8988T (cell line): ENCODE measurements at places on chromosomes 2 and 18.

DNA sequence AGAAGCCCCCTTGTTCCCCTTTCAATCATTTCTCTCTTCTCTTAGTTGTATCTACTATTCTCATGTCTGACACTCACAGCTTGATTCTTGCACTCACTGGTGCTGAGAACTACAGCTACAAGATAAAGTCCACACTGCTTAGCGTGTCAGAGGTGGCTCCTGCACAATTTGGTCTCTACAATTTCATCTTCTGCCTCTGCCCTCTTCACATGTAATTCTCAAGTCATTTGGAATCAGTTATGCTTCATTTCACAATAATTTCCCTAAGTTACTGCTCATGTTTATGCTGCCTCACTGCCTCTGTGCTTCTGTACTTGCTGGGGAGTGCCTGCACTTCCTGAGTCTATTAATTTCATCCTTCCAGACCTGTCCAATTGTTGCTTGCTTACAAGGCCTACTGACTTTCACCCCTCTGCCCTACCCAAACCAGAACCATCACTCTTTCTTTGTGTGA, 11.6 kb upstream of the NAB1 start:
- no peak for DNase-seq

DNA sequence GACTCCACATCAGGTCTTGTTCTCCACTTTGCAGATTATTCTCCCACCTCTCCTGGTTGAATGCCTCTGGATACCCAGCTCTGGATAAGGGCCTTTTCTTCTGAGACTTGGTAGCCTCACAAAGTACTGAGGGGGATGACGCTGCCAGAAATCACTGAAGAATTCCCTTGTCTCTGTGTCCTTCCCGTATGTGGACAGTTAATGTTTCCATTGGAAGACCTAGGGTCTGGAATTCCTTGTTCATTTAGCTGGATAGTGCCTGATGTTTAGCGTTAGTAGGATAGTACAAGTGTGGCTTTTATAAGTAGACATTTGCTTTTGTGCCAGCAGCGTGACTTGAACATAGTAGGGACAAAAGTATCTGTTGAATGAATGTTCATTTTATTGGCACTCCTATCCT, 76.9 kb downstream of the CLHC1 start:
- DNase-seq, result no peak

DNA sequence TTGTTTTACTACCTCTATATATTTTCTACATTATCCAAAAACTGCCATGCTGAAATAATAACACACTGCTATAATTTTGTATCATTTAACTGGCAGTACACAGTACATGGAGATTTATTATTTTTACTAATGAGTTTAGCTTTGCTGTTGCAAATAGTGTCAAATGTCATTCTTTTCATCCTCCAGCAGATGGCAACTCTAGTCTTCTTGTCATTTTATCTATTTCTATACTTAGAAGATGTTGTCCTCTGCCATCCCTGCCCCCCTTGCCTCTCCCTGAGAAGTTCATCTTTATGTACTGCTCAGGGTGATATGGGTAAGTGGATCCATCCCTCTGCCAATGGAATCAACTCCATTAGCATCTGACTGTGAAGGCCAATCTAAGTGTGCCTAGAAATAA, 21.7 kb upstream of the LRRTM1 start:
- no peak for DNase-seq

- no peak for DNase-seq
These were observed 95.5 kb upstream of the SNTG2 start for GRCh38 chr2:855177-855576.

DNA sequence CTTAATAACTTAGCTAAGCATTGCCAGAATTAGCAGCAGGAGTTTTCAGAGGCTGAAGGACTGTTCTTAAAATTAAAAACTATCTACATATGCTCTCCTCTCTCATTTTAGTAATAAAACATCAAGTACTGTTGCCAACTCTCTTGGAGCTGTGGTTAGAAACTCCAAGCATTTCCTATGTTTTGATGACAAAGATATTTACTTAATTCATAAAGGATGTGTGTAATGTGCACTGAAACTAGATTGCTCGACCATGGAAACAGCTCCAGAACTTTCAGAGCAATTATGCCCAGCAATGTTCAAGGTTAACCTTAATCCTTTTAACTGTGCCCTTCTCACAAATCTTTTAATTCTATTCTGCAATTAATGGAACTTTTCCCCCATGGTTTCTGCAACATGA, 8.4 kb downstream of the GRP start:
- DNase-seq, result no peak

GRCh38 chr2:9142551-9143263, 63.9 kb upstream of the ASAP2 start:
- DNase-seq, result peak; percentile 89

DNA sequence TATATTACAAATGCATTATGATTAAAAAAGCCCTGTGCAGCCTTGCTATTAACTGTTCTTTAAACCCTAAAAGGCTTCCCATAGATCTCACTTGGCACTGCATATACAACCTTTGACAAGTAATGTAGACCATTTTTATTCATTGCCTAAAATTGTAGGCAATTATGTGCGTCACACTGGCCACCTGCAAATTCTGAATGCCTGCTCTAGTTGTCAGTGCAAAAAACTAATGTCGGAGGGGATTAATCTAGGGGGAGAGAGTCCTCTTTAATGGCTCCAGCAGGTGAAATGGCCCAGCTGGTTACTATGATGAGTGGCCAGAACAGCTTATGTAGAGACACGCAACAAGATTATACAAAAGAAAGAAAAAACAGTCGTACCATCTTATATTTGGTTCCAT, 123.2 kb downstream of the OLA1 start:
- no peak for DNase-seq

DNA sequence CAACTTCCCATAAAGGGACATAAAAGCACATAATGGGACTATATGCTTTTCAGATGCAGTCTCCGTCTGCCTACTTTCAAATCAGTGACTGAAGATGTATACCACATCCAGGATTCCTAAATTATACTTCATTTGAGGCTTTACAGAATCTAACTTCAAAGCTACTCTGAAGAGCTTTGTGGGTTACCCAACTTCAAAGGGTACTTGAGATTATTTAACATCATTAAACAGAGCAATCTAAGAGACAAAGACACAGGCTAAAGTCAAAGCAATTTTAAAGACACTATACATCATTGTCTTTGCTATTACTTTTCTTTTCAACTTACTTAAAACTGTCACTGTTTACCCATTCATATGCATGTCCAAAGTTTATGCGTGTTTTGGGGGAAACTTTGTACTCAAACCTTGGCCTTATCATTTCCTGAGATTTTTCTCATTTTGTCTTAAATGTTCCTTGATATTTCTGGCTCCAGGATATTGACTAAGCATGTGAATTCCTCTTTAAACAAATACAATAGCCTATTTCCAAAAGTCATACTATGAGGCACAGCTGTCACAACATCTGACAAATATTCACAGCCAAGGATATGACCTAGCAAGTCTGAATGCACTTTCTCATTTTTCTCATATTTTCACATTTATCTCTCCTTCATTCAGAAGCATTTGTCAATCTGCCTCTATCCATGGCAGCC, 1985.1 kb upstream of the PIK3C3 start:
- no peak for DNase-seq

- DNase-seq, result no peak
These were observed 20.8 kb downstream of the BAZ2B start for GRCh38 chr2:159595410-159596046.

GRCh38 chr18:79241755-79242154, 154.0 kb upstream of the NFATC1 start:
- DNase-seq, result no peak

DNA sequence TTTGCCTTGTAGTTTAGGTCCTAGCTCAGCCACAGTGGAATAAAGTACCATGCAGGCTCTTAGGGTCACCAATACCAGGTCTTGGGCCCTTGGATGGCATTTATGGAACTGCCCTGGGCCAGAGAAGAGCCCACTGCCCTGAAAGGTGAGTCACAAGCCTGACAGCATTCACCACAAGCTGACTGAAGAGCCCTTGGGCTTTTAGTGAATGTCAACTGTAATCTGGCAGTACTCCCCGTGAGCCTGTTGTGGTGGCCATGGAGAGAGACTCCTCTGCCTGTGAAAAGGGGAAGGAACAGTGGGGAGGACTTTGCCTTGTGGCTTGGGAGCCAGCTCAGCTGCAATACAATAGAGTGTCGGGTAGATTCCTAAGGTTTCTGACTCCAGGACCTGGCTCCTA, 1389.7 kb downstream of the DSC3 start:
- DNase-seq, result no peak

- DNase-seq, result no peak
These were observed 3.2 kb downstream of the TSHZ1 start for GRCh38 chr18:75213611-75214331.

DNA sequence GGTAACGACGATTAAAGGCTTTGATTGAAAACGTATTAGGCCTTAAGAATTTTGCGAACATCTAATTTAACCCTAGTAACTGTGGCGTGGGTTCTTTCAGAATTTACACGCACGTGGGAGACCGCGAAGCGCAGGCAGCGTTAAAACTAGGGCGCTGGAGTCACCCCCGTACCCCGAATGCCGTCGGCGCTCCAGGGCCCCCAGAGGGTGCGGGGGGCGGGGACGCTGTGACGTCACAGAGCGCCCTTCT, 673 bp upstream of the SMCHD1 start:
- DNase-seq, result peak; percentile 42

- DNase-seq, result no peak
These were observed 129.7 kb downstream of the CCDC85A start for GRCh38 chr2:56313500-56313921.

- DNase-seq, result no peak
These were observed 919 bp upstream of the SCN2A start for GRCh38 chr2:165238295-165238694.

DNA sequence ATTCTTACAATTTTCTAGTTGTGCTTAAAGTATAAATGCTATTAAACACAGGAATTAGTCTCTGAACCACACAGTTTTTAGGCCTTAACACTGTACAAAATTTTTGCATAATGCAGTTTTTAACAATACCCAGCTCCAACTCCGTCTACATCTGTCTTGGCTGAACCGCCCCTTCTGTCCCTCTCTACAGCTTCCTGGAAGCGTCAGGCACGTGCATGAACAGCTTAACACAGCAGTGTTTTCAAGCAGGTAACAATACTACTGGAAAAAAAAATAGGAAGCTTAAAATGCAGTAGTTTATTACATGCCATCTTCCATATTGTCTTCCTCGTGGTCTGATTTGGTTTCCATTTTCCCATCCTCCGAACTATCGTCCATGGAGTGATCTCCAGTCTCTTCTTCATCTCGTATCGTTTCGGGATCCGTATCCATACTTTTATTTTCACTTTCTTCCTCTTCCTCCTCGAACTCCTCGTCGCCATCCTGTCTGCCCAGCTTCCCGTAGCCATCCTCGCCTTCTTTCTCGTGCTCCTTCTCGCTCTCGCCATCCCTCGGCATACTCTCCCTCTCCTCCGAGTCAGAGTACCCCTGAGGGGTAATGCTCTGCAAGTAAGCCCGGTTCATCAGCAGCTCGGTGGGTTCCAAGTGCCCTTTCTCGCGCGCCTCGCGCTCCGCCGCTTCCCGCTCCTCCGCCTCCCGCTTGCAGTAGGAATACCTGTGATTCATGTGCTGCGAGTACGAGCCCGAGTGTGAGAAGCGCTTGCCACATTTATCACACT, 130.6 kb downstream of the ZEB2 start:
- no peak for DNase-seq

- no peak for DNase-seq
These were observed 13.3 kb downstream of the LYG2 start for GRCh38 chr2:99242151-99242550.

GRCh38 chr2:212949786-212950185, 201.6 kb downstream of the IKZF2 start:
- DNase-seq, result no peak

GRCh38 chr2:9692456-9693195, 61.8 kb upstream of the YWHAQ start:
- no peak for DNase-seq

DNA sequence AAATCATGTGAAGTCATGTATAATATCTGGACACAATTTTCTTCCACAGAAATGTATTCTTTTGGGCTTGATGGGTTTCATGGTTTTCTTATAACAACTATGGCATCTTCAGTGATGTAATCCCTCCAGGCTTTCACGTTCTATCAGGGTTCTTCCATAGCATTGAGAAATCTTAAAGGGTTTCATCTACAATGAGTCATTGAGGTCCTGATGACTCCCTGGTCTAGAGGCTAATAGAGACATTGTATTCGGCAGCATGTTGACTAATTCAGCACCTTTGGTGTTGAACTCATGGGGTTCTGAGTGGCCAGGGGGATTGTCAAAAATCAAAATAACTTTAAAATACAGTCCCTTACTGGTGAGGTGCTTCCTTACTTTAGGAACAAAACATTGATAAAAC, 614.0 kb upstream of the CRIM1 start:
- no peak for DNase-seq

- DNase-seq, result no peak
These were observed 17.5 kb upstream of the CEP192 start for GRCh38 chr18:12973562-12974213.
